CMK (cell line): ENCODE measurements at places on chromosomes 2 and 18.

DNA sequence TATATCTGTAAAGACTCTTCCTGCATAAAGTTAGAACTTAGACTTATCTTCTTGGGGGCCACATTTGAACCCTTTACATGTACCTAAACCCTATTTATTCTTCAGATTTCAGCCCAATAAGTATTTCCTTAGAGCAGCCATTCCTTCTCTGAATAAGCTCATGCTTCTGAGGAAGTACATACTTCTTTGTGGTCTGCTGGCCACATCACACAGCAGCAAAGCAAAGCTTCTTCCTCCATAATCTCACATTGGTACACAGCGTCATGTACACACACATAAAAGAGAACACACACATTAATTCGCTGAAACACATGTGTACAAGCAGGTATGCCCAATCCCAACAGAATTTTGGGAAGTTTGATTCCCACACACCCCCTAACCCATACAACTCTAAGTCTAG lies 331.0 kb downstream of the CDH2 start:
- DNase-seq = no peak

- no peak for DNase-seq
Measured at GRCh38 chr2:85250045-85250444, 77.7 kb downstream of the TGOLN2 start.

- no peak for DNase-seq
Measured at GRCh38 chr2:43831543-43832294, 6.9 kb downstream of the ABCG5 start.

GRCh38 chr2:169240405-169240804 lies 121.9 kb downstream of the LRP2 start:
- DNase-seq = no peak

DNA sequence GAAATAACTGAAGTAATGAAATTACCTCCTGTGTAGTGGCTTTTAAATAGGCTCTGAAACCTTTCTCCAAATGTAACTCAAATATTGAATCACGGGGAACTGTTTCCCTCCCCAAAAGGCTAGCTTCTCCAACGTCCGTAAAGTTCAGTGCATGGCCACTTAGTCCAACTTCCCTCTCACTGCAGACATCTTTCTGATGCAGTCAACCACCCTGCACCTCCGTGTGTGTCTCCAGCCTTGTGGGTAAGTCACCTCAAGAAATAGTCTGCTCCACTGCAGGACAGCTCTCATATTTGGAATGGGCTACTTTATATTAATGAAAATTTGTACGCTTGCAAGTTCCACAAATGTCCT lies 152.5 kb upstream of the CYRIA start:
- DNase-seq = no peak

- no peak for DNase-seq
Measured at GRCh38 chr2:43269074-43269572, 42.7 kb upstream of the ZFP36L2 start.

DNA sequence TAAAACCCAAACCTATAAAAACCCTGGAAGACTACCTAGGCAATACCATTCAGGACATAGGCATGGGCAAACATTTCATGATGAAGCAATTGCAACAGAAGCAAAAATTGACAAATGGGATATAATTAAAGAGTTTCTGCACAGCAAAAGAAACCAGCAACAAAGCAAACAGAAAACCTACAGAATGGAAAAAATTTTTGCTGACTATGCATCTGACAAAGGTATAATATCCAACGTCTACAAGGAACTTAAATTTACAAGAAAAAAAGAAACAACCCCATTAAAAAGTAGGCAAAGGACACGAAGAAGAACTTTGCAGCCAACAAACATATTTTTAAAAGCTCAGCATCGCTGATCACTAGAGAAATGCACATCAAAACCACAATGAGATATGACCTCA lies 28.8 kb downstream of the ZBTB14 start:
- DNase-seq = no peak

DNA sequence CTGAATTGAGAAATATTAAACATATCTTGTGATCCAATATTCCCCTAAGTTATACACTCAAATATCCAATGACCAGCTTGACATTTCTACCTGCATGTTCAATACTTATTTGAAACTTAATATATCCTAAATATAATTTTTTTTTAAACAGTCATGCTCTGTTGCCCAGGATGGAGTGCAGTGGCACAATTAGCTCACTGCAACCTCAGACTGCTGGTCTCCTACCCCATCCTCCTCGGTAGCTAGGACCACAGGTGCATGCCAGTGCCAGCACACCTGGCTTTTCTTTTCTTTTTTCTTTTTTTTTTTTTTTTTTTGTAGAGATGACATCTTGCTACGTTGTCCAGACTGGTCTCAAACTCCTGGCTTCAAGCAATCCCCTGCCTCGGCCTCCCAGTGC lies 4.2 kb downstream of the KYNU start:
- no peak for DNase-seq

DNA sequence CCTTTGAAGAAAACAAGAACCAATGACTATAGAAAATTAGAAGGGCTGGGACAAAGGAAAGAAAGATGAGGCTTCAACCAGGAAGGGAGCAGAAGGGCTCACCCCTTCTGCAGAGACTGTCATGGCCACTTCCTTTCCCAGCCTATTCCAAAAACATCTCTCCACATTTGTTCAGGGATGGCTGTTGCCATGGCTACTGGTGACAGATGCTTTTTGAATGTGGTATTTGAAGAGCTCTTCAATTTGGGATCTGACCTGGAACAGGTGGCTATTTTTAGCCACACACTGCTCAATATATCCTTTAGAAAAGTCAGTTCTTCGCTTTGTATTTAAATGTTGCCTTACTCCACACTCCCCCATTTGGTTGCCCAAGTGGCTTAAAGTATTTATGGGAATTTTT lies 64.1 kb upstream of the LCLAT1 start:
- no peak for DNase-seq

- DNase-seq = no peak
Measured at GRCh38 chr2:119280680-119281079, 57.0 kb downstream of the STEAP3 start.

DNA sequence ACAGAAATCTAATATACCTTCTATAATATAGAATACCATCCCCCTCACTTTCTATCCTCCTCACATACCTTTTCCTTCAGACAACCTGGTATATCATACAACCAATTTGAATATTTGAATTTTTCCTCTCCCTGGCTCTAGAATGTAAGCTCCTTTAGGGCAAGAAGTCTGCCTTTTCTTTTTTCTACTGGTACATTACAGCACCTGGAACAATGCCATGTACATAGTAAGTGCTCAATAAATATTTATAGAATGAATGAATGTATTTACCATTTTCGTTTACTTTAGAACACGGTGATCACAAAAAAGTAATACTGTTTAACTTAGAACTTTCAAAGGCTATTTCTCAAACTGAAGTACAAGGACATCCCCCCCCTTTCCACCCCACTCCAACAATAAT lies 187.6 kb downstream of the STK39 start:
- no peak for DNase-seq

DNA sequence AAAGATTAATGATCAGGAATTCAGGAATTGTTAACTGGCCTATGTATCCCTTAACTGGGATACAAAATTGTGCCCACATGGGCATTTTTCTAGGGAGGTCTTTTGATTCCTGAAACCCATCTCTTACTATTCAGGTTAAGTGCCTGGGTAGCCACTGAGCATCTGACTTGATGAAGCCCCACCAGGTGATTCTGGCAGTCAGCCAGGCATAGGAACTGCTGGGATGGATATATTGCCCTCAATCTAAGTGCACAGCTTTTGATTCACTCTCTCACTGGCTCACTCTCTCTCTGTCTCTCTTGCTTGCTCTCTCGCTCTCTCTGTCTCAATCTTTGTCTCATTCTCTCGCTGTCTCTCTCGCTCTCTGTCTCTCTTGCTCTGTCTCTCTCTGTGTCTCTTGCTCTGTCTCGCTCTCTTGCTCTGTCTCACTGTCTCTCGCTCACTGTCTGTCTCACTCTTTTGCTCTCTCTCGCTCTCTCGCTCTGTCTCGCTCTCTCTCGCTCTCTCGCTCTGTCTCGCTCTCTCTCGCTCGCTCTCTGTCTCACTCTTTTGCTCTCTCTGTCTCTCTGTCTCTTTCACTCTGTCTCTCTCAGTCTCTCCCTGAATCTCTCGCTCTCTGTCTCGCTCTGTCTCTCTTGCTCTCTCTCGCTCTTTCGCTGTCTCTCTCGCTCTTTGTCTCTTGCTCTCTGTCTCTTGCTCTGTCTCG lies 22.3 kb downstream of the INPP1 start:
- DNase-seq = no peak

GRCh38 chr18:50320719-50321118 lies 33.2 kb upstream of the CXXC1 start:
- DNase-seq = no peak

- no peak for DNase-seq
Measured at GRCh38 chr2:27823135-27823534, 51.6 kb downstream of the MRPL33 start.

DNA sequence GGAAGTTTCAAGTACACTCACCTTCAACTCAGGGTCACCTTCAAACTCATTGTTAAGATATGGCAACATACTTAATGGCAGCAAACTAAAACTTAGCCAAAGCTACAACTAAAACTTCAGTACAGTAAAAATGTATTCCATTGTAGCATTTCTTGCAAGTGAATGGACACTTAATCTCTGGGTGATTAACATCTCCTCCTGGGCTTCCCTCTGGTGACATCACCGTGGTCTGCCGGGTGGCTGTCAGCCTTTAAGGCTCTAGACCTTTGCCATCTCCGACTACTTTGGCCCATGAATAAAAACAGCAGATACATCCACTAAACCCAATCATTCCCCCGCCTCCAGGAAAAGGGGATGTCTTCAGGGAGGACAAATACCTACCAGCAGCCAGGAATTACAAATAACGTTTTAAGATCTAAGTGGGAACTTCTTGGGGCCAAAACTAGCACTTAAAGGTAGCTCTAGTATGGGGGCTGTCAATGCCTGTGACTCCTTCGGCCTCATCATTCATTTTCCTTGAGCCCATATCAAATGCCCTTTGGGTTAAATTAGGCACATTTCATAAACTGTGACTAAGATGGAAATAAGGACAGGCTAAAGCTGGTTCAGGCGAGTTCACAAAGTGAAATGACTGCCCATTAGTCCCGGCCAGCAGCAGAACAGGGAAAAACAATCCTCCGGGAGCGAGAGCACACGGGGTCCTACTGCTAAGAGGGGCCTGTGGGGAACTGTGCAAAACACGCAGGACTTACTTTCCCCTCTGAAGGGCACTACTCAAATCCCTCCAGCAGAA lies 1.1 kb downstream of the TFCP2L1 start:
- no peak for DNase-seq

GRCh38 chr18:55856229-55856628 lies 268.2 kb upstream of the TCF4 start:
- DNase-seq = no peak

DNA sequence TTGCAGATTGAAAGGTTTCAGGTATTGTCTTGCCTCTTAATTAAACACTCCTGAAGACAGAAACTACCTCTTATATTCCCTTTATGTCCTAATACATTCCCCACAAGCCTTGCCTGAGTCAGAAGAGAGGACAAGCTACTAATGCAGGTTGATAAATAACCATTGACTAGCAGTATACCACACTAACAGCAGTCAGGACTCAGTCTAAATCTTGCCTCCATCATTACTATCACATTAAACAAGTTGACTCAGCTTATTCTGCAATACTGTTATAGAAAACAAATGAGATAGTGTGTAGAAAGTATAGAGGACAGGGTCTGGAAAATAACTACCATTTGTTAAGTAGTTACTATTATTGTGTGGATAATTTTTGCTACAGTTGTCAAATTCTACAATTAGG lies 63.8 kb downstream of the TTC21B start:
- DNase-seq = no peak

DNA sequence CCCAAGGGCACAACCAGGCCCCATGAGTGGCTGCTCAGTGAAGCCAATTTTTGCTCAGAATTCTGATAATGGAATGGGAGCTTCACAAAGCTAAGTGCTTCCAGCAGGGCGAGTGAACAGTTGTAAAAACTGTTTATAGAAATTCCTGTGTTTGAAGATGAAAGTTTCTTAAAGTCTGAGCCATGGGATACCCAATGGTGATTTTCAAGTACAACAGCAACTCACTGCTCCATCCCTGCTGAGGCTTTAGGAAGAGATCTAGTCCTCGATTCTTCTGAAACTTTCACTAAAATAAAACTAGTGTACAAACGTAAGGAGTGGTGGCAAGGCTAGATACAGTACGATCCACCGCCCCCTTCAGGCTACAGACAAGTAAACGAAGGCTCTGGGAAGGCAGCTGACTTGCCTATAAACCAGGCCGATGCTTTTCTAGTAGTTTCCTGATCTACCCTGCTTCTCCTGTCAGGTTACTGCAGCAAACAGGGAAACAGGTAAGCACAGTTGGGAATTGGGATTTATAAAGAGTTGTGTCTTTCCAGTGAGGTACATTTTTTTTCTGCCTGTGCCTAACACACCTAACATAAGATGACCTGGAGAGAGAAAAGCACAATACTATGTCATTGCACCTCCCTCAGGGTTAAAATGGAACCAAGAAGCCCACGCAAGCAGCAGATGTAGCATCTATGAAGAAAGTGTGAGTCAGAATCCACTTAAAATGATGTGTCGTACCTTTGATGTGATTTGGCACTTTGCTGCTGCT lies 108.7 kb downstream of the UXS1 start:
- DNase-seq = no peak

DNA sequence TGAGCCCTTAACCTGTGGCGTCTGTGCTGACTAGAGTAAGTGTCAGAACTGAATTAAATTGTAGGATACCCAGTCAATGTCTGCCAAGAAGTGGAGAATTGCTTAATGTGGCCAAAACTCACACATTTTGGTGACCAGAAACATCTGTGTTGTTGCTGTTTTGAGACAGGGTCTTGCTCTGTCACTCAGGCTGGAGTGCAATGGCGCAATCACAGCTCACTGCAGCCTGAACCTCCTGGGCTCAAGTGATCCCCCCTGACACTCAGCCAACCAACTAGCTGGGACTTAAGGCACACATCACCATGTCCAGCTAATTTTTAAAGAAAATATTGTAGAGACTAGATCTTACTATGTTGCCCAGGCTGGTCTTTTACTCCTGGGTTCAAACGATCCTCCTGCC lies 34.4 kb upstream of the RTN4 start:
- no peak for DNase-seq

DNA sequence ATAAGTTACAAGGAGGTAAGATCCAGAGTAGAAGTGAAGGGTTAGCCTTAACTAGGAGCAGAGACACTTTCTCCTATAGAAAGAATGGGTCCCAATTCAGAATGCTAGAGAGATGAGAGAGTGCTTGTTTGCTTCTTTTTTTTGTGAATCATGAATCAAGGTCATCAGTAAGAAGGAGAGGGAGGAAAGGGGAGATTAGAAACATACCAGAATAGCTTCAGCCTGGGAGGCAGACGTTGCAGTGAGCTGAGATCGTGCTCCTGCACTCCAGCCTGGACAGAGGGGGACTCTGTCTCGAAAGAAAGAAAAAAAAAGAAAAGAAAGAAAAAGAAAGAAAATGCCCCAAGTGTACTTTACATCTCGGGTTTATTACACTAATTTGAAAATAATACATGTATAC lies 55.8 kb upstream of the SLC35F5 start:
- no peak for DNase-seq
